ENCODE measurements at places on chromosomes 5 and 9.

GRCh38 chr5:5403741-5404140 is 18.7 kb upstream of the ICE1 start:
- no peak for DNase-seq

DNA sequence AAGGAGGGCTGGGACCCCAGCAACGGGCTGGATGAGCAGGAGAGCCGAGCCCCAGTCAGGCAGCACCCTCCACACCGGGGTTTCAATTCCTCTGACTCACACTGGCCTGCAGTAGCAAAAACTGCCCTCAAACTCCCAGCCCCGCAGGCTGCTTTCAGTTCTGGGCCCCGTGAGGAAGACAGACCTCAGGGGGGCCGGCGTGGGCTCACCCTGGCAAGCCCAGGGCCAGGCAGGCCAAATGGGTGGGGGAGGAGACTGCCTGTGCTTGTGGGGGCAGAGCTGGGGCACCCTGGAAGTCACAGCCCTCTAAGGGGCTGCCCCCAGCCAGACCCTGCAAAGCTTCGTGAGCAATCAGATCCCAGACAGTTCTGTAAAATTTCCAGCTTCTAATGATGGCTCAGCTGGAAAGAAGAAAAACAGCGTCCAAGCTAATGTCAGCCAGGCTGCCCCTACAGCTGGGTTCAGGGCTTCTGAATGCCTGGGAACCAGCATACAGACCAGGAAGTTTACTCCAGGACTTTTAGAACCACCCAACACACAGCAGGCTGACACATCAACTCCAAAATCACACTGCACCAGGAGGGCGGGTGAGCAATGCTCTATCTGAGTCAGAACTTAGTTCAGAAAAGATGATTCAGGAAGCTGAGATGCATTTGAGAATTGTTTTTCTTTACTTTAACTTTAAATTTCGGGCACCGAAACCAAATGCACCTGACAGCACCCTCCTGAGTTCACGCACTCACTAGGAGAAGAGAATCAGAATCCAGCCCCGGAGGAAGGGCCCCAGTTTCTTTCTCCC is 34.7 kb downstream of the LPCAT1 start:
- no peak for DNase-seq

GRCh38 chr5:31364881-31365636 is 166.8 kb downstream of the DROSHA start:
- DNase-seq, result no peak

- no peak for DNase-seq
These were observed 331.5 kb downstream of the PIK3R1 start for GRCh38 chr5:68547056-68547455.

DNA sequence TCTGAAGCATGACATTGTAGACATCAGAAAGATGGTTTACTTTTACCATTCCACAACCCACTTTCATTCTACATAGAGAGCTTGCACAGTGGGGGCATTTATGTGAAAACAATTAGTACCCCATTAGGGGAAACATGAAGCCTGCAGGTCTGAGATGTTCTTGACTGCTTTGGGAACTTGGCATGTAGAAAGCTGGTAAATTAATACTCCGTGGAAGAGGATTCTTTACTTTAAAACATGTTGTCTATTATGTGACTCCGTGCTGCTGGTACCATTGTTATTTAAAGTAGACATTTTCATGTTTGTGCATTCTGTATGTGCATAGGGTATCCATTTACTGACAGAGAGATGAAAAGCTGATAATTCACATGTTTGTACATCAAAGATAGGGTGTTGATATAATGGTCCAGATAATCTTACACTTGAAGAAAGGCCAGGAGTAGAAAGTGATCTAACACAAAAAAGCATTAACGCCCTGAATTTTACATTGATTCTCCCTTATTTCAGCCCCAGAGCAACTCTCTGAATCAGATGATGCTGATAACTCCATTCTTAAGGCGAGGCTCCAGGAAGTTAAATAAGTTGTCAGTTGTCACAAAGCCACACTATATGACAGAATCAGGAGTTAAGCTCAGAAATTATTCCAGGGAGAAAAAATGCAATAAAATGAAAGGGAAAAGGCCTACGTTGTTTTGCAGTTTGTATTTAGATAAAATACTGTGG is 50.1 kb upstream of the CD180 start:
- DNase-seq, result no peak

GRCh38 chr5:39437467-39437866 is 12.7 kb upstream of the DAB2 start:
- no peak for DNase-seq

- DNase-seq, result no peak
These were observed 693 bp downstream of the DPYSL3 start for GRCh38 chr5:147509041-147509709.

All from amygdala (tissue), 56 donors.